ENCODE measurements at places on chromosomes 7 and 10. TPM values are rescaled to one million over a fixed set of nuclear protein-coding genes. Genes with fewer than 3 reads are reported as not detected.

Gene CYP2C19
- not detected for total RNA-seq

DNA sequence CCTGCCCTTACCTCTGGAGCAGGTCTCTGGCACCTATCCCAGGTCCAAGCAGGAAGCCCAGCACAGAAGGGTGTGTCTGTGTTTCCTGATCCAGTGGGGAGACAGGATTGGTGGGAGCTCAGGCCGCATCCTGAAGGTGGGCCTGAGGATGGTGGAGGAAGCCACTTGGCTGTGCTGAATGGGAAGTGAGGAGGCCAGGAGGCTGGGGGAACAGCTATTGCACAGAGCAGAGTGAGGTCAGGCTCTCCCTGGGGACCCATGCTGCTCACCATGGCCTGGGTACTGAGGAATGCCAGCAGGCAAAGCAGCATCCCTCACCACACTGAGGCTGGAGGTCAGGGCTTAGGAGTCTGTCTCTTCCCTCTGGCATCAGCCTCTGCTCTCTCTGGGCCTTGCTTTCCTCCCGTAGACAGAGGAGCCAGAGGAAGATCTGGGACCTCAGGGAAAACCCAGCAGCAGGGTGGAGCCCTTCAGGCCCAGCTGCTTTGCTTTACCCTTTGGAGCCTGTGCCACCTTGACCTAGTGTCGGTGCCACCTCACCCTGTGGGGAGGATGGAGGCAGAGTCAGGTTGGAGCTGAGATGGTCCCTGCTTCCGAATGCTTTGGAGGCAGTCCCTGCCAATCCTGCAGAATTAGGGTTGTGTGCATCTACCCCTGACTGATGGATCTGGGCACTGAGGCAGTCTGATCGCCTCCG, 39.0 kb downstream of the CDH23 start:
- H3K4me1 ChIP-seq: peaks cover 28% of the 10 kb centered on the region
- H3K27ac ChIP-seq: no peak overlapping the region
- no peaks in the 10 kb centered on the region for H3K36me3 ChIP-seq

Gene GALNT17
- 59.1 TPM for total RNA-seq

DNA sequence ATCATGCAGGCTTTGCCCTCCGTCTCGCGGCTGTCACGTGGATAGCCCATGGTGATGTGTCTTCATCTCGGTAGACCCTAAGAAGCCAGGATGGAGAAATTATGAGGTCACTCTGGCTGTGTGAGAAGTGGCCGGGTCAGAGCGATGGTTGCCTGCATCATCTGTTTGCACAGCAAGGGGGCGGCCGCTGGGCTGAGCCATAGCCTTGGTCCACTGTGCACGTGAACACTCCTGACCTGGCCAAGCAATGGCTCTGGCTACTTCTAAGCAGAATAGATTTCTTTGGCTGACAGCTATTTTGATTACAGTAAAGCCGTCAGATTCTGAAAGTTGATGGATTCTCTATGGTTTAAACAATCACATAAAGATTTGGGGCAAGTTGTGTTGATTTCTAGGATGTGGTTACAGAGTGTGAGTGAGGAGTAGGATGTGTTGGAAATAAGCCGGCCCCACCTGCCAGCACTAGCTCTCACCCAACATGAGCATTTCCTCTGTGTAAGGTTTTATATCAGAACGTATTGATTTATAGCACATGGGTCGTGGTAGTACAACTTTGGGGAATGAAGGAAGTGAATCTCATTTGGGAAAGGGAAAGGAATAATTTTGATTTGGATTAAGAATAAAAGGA, 214.4 kb upstream of the GPR26 start:
- no peaks in the 10 kb centered on the region for H3K4me1 ChIP-seq
- no peaks in the 10 kb centered on the region for H3K36me3 ChIP-seq
- no peak for DNase-seq
- no peaks in the 10 kb centered on the region for H3K27me3 ChIP-seq
- H3K4me3 ChIP-seq: no peak overlapping the region

Gene CFAP69
- total RNA-seq: 8.6 TPM

DNA sequence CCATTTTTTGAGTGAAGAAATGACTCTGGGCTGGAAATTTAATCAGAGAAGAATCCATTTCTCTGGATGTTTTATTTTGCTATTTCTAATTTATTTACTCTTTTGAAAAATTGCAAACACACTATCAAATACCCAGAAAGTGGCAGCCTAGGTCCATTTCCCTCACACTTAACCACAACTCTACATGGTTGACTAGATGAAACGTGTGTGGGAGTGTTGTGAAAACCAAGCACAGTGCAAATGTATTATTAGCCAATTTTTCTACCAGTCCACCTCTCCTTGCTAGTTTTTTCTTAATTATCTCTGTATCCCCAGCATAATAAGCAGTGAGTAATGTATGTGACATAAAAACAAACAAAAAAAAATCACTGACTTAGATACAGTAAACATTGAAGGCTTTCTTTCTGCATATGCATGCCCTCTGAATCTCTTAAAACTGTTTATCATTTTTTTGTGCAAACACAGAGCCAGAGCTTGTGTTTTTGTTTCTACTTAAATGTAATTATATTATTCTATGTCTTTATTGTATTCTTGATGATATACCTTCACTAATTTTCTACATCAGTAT, 30.9 kb downstream of the SCIN start:
- H3K4me3 ChIP-seq: no peak overlapping the region
- no peak for DNase-seq
- no peaks in the 10 kb centered on the region for H3K27me3 ChIP-seq
- H3K4me1 ChIP-seq: no peaks in the 10 kb centered on the region
- H3K36me3 ChIP-seq: no peaks in the 10 kb centered on the region
